T-helper 2 cell treated with Interferon-gamma antibody and Interleukin-4, amounts not matched to agents 100 ng/mL and 5 ng/mL, for 36 hours (primary cell): ENCODE measurements at places on chromosomes 16 and 17. TPM values are rescaled to one million over a fixed set of nuclear protein-coding genes. Genes with fewer than 3 reads are reported as not detected.

The KCNH4 gene
- total RNA-seq, result 0.11 and 0.16 TPM in 2 replicates

The ZNF469 gene
- 0.50 and 0.52 TPM in 2 replicates for total RNA-seq

The KPNB1 gene
- 542 and 543 TPM in 2 replicates for total RNA-seq

The STAT5A gene
- 123 and 124 TPM in 2 replicates for total RNA-seq
